AG04449 (cell line): ENCODE measurements at places on chromosomes 6 and 20.

GRCh38 chr6:45759472-45759810 is 256.2 kb downstream of the CLIC5 start:
- DNase-seq, result no peak

DNA sequence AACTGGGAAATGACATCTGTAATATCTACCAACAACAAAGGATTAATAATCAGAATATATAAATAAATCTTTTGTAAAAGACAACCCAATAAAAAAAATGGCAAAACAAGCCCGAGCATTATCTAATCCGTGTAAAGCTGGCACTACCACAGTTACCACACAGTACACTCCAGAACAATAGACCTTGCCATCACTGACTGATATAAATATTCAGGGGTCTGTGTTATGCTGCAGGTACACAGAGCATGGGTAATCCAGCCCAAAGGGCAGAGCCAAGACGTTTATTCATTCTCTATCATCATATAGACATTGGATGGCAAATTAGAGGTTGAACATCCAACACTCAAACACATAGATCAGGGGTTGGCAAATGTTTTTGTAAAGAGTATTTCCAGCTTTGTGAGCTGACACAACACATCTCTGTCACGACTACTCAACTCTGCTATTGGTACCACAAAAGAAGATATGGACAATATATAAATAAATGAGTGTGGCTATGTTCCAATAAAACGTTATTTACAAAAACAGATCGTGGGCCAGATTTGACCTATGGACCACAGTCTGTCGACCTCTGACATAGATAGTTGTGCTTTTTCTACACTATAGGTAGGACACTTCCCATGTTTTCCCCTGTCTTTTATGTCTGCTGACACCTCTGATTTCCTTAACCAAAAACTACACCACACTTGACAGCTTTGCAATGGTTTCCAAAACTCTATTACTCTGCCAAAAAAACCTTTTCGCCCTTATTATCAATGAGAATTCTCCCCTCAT is 4.5 kb downstream of the NCOA6 start:
- DNase-seq, result no peak

DNA sequence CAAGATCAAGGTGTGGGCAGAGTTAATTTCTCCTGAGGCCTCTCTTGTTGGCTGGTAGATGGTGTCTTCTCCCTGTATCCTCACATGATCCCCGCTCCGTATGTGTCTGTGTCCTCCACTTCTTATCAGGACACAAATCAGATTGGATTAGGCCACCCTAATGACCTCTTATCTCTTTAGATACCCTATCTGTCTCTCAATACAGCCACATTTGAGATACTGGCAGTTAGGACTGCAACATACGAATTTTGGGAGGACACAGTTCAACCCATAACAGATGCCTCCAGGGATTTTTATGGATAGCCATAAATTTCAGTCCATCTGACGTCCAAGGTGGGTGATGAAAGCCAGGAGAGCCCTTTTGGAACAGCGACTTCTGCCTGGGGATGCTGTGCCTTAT is 369.0 kb downstream of the NRN1 start:
- no peak for DNase-seq

DNA sequence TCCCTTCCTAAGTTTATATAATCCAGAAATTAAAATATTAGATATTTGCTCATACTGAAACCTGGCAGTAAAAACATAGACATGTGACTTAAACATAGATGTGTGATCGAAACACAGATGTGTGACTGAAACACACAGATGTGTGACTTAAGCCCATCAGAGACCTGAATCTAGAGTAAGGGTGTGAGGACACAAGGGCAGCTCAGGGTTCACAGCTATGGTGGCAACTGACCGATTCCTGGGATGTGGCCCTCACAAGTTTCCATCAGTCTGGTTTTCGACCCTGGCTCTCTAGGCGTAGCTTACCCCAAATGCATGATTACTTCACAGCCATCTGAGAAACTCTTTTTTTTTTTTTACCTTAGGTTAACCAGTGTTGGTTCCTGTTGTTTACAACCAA is 137.0 kb downstream of the NRN1 start:
- no peak for DNase-seq
